ENCODE measurements at places on chromosomes 13 and 19.
A peak's percentile ranks its signal among the peaks of the same experiment; 100 is the strongest.

- no peak for DNase-seq
Measured at GRCh38 chr19:10086591-10087192, 575 bp downstream of the SHFL start.

DNA sequence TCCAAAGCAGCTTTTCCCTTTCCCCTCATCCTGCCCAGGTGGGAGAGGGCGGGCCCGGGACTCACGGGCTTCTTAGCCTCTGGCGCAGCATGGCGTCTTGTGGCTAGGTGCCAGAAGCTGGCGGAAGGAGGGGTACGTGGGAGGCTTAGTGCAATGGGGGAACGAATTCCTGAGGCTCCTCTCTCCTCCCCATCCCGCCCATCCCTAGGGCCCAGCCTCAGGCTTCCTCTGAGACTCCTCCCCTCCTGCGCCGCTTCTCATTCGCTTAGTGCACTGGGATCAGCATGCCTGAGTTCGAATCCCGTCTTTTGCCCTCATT is 297.8 kb downstream of the ZNF536 start:
- no peak for DNase-seq

DNA sequence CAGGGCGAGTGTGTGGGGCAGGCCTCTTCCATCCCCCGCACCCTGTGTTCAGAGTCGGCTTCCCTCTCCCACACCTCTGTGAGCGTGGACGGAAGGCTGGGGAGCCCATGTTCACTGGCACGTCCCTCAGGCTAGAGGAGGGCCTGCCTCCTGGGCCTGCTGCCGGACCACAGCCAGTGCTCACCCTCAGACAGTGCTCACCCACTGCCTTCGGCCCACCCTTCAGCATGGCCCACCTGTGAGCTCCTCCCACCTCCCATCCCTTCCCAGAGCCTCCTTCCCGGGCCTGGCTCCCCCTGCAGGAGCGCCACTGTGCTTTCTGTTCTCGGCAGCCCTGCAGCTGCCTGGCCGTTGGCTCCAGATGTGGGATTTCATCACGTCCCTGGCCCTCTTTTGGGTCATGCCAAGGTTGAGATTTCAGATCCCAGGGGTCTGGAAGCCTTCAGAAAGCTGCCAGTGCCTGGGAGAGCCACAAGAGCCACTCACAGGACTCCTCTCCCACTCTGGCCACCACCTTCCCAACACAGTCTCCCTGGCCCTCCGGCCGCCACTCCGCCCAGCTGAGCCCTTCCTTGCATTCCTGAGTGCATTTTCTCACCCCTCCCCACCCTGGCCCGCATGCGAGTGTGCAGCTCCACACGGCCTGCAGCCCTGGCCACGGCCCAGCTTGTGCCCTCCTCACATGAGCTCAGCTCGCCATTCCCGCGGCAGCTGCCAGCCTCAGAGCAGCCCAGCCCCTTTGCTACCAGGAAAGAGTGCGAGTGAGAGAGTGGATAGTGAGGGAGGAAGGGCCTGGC is 25.3 kb downstream of the CAPN12 start:
- DNase-seq: no peak

- peak; percentile 32 for DNase-seq
Measured at GRCh38 chr19:8161135-8161646, 11.8 kb upstream of the FBN3 start.

DNA sequence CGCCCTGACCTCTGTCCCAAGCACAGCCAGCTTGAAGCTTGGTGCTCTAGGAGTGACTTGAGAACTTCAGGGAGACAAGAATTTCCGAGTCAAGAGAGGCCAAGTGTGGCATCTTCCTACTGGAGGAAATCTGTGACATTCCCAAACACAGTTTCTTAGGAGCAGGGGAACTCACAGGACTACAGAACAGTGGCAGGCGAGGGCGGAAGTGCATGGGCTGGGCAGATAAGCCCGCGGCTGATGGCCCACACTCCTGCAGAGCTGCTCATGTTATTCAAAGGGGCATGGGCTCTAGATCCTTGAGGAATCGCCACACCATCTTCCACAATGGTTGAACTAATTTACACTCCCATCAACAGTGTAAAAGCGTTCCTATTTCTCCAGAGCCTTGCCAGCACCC is 168.8 kb downstream of the KATNAL1 start:
- DNase-seq: no peak

DNA sequence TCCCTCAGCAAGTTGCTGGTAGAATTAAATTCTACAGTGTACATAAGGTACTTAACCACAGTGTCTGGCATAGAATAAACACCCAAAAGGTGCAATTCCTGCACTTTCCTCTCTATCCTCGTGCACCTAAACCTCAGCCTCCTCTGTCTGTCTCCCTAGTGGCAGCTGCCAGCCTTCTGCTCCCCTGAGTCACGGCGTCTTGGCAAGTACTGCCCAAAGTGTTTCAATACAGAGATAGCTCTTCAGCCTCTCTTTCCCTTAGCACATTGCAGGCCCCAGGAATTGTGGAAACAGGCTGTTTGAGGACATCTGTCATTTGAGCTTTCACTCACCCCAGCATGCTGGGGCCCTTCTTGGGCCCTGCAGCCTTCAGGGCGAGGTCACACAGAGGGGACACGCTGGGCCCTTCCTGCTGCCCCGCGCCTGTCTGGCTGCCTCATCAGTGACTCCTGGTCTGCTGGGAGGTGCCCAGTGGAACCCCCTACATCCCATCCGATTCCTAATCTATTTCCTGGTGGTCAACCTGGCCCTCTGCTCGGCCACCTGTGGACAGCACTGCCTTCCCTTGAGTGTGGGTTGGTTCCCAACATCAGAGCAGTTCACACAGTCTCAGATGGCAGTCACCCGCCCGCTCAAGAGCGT is 19.3 kb downstream of the COL4A2 start:
- no peak for DNase-seq

DNA sequence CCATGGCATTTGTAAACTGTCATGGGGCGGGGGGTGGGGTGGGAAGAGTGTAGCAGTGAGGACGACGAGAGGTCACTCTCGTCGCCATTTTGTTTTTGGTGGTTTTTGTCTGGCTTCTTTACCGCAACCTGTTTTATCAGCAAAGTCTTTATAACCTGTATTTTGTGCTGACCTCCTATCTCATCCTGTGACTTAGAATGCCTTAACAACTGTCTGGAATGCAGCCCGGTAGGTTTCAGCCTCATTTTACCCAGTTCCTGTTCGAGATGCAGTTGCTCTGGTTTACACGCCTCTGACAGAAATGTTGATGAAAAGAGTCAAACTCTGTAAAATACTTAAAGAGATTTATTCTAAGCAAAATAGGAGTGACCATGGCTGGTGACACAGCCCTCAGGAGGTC is 852.0 kb downstream of the DACH1 start:
- no peak for DNase-seq

DNA sequence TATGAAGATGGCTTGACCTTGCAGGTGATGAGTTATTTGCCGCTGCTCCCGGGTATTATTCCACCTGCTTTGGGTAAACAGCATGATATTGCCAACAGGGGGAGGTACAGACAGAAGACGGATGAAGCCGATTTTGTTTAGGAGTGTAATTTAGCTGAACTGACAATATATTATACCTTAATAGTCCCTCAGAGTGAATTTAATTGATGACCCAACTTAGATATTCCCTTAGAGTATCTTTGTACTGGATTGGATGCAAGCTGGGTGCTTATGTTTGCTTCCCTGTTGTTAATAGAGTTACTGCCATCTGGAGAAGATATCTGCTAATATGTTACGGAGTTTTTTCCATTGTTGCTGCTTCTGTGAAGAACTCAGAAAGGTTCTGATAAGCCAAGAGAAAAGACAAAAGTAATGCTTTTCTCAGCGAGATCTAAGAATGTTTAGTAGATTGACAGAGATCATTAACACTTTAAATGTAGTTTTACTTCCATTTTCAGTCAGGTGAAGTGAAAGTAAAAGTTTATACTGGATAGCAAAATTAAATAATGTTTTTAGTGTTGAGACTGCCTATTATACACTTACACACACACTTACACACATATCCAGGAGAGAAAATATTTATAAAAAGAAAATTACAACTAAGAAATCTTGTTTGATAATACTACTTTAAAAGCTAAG is 2220.8 kb upstream of the PCDH20 start:
- no peak for DNase-seq

DNA sequence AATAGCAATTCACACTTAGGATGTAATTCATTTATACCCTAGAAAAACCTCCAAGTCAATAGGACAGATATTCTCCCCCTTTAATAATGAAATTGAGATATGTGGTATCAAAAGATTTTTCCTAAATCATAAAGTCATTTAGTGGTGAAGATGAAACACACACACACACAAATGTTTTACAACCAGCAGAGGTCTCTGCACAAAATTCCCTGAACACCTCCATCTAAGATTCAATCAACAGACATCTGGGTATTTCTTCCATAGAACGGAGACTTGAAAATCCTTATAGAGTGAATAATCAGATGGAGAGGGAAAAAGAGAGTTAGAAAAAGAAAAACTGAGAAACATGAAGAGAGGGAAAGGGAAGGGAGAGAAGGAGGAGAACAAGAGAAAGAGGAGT is 52.8 kb downstream of the MYCBP2 start:
- no peak for DNase-seq

DNA sequence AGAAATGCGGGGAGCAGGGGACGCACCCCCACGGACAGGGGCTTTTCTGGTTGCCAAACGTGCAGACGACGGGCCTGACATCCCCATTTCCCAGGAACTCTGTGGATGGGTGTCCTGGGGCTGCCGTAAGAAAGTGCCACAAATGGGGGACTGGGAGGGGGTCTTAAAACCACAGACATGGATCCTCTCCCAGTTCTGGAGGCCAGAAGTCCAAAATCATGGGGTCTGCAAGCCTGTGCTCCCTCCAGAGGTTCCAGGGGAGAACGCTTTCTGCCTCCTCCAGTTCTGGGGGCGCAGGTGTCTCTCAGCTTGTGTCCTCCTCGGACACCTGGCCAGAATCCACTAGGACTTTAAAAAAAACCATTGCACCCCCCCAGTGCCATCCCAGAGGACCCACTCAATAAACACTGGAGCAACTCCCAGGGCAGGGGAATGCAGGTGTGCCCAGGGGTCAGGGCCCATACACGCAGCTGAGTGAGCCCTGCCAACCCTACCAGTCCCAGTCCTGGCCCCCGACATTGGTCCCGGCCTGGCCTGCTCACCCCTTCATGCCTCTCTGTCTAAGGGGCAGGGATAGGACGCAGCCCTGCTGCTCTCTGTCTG is 103.9 kb downstream of the GADD45B start:
- DNase-seq: no peak

GRCh38 chr13:110115591-110115990 is 191.4 kb downstream of the COL4A1 start:
- no peak for DNase-seq

DNA sequence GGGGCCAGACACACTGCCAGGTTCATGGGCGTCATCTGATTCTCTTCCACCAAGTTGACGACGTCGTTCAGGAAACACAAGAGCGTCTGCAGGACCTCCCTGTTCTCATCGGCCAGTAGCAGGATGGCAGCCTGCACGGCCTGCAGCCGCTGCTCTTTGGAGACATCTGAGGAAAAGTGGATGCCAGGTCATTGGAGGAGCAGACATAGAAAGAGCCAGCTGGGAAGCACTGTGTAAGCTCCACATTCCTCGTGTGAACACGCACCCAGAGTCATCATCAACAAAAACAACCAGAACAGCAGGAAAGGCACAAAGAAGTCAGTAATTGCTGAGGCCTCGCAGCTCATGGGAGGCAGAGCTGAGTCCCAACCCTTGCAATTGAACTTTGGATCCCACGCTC is 96.5 kb downstream of the KL start:
- DNase-seq: no peak

DNA sequence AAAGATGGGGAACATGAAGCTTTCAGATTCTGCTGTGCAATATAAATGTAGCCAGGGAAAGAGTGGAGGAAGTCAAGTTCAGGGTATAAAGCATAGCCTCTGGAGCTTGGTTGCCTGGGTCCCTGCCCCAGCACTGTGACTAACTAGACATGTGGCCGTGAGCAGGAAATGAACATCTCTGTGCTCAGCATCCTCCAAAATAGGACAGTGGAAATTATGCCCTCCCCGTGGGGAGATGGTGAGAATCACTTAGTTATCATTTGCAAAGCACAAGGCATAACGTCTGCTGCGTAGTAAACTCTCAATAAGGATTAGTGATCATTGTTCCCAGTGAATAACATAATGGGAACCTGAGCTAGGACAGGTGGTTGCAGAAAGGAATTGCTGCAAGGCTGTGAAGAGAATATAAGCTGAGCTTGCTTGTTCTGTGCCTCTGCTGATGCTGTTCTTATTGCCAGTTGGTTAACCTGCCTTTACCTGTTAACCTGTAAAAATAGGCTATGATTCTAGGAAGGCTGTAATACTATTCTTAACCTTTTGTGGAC is 441.0 kb downstream of the COG6 start:
- DNase-seq: peak; percentile 32

- no peak for DNase-seq
Measured at GRCh38 chr13:104460554-104460953, 1394.3 kb upstream of the SLC10A2 start.

GRCh38 chr13:99256283-99256682 is 1.9 kb downstream of the GPR18 start:
- DNase-seq: no peak

DNA sequence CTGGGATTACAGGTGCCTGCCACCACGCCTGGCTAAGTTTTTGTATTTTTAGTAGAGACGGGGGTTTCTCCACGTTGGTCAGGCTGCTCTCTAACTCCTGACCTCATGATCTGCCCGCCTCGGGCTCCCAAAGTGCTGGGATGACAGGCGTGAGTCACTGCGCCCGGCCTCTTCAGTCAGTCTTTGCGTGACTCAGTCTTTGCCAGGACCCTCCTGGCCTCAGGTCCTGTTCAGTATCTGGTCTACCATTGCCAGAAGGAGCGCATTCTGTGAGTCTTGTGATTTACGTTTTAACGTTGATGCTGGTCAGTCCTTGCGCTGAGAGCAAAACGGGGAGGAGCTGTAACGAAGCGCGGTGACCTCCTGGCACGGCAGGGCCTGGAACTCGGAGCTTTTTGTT is 7.6 kb upstream of the HMG20B start:
- no peak for DNase-seq

DNA sequence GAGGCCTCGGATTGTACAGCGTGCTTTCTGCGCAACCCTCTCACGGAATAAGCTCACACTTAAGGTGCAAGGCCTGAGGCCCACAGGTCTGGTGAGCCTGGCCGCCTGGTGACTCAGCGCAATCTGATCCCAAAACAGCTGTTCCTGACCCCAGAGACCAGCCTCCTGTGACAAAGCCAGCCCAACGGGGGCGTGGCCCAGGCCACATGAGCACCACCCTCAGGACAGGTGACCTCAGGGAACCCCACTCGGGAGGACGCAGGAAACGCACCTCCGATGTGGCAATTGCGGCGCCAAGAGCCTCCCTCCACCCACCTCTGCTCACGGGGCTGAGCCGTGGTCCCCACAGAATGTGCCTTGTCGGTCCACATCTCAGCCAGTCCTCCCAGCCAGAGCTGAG is 26.4 kb downstream of the GRTP1 start:
- no peak for DNase-seq

GRCh38 chr13:45511310-45512097 is 46.8 kb downstream of the COG3 start:
- DNase-seq: no peak

GRCh38 chr13:114230117-114230516 is 4.6 kb upstream of the CDC16 start:
- DNase-seq: no peak

DNA sequence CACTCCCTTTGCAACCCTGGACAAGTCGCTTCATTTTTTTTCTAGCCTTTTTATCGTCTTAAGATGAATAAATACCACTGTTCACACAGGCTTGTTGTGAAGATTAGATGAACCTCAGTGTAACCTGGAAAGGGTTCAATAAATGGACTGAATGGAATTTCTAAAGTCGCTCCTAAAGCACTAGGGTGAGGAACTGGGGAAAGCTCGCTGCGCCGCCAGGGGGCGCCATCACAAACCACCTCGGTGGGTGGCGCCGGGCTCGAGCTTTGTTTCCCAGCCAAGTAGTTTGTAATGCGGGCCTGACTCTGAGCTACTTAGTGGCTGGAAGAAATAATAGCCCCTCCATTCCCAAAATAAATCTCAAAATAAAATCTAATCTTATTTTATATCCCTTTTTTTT is 2.2 kb upstream of the CEACAM6 start:
- peak; percentile 54 for DNase-seq
